ENCODE measurements at places on chromosomes 3 and 15.

DNA sequence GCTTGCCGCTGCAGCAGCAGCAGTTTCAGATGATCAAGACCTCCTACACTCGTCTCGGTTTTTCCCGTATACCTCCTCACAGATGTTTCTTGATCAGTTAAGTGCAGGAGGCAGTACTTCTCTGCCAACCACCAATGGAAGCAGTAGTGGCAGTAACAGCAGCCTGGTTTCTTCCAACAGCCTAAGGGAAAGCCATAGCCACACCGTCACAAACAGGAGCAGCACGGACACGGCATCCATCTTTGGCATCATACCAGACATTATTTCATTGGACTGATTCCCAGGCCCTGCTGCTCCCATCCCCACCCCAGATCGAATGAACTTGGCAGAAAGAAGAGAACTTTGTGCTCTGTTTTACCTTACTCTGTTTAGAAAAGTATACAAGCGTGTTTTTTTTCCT lies 17.6 kb downstream of the CALML4 start:
- no peak for DNase-seq

DNA sequence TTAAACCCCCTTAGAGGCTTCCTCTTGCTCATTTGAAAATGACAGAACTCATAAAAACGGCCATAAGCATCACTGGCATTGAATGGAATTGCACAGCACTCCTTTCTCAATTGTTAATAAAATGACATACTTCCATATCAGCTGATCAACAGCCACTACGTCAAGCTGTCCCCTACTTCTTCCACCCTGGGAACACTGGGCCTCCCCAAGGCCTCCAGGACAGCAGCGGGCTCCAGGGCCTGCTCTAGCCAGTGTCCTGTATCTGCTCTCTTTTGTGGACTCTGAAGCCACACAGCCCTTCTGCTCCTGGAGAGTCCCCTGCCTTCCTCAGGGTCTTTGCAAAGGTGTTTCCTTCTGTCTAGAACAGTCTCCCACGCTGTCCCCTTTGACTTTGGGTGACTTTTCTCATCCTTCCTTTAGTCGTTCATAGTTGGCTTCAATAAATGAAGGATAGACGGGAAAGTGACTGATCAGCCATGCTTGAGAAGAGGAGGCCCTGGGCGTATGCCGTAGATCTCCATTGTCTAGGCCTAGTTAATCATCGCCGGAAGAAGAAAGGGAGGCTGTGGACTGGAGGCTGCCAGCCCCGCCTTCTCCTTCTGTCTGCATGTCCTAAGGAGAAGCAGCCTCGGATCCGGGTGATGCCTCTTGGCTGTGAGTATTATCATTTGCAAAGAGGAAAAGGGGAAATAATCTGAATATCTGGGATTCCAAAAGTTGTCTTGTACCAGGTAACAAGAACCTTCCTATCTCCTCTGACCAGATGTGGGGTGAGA lies 4.7 kb upstream of the THSD4 start:
- DNase-seq = no peak

DNA sequence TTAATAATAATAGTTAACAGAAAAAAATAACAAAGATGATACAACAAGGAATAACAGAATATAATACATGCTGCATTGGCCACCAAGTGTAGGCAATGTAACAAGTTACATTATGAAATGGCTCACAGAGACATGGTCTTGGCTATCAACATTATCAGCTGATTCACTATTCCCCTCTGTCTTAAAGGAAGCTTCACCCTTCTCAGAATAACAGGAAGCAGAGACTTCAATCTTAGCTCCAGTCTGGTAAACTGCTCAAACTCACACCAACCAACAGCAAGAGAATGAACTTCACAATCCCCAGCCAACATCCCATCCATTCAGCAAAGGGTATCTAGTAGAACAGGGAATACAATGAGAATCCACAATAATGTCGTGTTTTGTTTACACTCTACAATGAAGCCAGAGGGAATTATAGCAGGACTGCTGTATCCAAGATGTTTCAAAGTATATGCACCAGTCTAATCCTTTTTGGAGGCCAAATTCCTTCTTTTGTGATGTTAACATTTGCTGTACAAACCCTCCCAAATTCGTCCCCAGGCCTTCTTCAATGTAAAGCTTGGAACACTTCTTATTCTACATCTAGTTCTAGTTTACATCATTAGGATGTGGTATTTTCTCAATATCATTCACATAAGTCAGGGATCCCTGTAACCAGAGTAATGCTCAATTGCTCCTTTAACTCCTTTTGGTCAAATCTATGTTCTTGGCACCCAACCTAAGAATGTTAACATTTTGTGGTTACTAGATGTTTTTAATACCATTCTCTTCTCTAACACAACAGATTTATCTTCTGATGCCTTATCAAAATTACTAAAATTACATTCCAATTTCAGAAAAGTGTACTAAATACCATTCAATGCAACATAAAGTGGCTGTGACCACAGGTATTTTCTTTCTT lies 52.4 kb upstream of the CMSS1 start:
- DNase-seq = no peak

- DNase-seq = no peak
Measured at GRCh38 chr3:185549122-185549521, 3.3 kb downstream of the LIPH start.

- DNase-seq = no peak
Measured at GRCh38 chr3:158272081-158272480, 162.2 kb downstream of the RSRC1 start.

DNA sequence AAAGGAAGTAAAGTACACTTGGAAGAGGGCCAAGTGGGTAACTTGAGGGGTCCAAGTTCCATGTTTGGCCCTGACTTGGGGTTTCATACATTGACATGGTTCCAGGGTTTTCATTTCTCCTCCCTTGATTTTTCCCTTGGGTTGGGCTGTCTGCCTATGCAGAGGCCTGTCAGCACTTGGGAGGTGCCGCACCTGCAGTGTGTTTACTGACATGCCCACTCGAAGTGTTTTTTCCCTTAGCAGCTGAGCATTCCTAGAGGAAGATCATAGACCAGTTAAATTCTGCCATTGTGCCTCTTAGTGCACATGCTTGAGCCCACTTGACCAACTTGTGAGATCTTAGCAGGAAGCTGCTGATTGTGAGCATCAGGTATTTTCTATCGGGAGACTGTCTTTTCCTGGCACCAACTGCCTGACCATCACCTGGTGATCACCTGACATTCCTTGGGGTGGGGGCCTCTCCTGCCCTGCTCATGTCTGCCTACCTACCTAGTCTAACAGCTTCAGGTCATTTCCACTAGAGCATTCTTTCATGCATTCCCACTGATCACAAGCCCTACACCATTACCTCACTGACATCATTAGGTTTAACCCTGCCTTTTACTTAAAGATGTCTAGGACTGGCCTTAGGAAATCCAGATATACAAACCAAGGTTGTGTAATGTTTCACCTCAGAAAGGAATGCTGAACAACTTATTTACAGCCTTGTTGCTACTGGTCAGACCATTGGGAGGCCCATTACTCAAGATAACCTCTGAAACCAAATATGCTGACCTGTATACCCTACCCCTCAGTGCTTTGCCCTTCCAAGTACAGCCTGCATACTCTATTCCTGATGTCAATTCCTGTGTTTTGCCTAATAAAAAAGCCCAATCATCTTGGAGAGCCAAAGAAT lies 68.3 kb downstream of the CD47 start:
- DNase-seq = no peak

GRCh38 chr3:108117241-108117775 lies 26.5 kb upstream of the CD47 start:
- no peak for DNase-seq

DNA sequence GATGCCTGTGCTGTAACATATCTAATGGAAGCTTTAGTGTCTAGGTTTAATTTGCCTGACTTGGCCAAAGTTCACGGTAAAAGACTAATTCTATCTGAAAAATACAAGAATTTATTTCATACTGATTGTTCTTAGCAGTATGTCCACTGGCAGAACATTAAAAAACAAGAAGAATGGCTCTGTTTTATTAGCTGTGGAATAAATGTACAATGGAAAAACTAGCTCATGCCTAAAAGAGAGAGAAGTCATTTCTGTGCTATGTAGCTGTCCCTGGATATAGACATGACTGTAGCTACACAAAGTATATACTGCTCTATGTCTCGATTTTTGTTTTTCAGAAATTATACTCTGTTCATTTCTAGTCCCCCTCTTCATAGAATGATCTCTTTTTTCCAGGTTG lies 13.9 kb upstream of the VGLL3 start:
- DNase-seq = no peak

GRCh38 chr3:140180603-140181002 lies 245.6 kb downstream of the CLSTN2 start:
- DNase-seq = no peak

DNA sequence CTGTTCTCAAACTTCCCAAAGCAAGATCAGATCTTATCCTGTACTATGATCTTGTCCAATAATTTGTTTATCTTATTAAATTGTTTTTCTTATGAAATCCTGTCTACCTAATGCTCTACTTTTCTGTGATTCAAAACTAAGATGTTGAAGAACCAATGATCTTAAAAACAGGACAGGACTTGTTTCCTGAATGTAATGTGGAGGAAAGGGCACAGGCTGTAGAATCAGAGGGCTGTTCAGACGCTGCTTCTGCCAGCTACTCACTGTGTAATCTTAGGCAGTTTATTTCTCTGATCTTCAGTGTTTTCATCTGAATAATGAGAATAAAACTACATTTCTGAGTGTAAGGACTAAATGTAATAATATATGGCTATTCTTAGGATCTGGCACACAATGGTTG lies 20.1 kb upstream of the DMXL2 start:
- DNase-seq = no peak

GRCh38 chr15:49715211-49715610 lies 94.4 kb downstream of the DTWD1 start:
- DNase-seq = no peak

- DNase-seq = no peak
Measured at GRCh38 chr3:13607821-13608597, 59.1 kb downstream of the FBLN2 start.

- DNase-seq = no peak
Measured at GRCh38 chr3:42024591-42025351, 62.9 kb upstream of the ULK4 start.

DNA sequence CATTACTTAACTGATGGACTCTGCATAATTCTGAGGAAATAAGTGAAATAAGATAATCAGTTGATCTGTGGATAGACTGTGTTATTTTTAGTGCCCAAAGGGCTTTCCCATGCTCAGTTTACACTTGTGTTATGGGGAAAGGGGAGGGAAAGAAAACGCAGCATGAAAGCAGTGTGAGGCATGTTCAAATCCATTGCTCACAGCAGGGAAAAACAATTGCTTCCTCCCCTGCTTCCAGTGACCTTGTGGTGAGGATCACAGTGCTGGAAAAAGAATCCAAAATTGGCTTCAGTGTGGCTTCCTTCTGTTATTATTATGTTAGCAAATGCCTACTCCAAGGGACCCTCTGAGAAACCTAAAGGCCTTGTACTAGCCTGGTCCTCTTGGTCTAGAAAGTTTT lies 285.1 kb upstream of the CDIN1 start:
- DNase-seq = no peak

- no peak for DNase-seq
Measured at GRCh38 chr3:8464668-8465067, 37.0 kb upstream of the LMCD1 start.

DNA sequence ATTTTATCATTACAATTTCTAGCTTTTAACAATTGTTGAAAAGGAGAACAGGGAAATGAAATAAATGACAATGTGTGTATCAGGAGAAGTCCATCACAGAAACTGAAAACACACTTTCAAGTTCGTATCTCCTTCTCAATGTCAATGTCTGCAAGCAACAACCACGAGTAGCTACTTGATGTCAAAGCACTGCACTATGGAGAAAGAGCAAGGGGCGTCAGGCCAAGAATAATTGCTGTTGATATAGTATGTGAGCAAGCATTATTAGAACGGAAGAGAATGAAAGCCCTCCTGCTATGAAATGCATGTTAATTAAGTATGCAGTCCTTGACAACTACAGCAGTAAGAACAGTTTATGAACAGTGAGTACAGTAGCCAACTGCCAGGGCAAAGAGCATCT lies 1250.1 kb downstream of the ZPLD1 start:
- DNase-seq = no peak

GRCh38 chr3:99624496-99625236 lies 13.7 kb upstream of the COL8A1 start:
- no peak for DNase-seq

GRCh38 chr15:89035150-89035549 lies 53.1 kb upstream of the ABHD2 start:
- no peak for DNase-seq

- no peak for DNase-seq
Measured at GRCh38 chr3:134879990-134880389, 84.9 kb downstream of the EPHB1 start.

DNA sequence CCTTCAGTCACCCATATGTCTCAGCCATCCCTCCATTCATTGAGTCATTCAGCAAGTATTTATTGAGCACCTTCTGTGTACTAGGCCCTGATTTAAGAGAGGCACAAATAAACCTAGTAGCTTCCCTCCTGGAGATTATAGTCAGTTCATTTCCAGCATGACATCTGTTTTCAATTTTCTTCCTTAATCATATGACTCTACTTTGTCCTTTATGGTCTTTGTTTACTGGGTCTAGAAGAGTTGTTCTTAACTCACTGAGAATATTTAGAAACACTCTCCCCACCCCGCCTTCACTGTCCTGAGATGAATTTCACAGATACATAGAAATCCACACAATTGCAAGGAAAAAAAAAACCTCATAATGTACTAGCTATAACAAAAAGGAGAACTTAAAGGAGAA lies 44.8 kb upstream of the ADAMTS9 start:
- DNase-seq = no peak

- no peak for DNase-seq
Measured at GRCh38 chr3:141342386-141342785, 25.9 kb upstream of the ZBTB38 start.

DNA sequence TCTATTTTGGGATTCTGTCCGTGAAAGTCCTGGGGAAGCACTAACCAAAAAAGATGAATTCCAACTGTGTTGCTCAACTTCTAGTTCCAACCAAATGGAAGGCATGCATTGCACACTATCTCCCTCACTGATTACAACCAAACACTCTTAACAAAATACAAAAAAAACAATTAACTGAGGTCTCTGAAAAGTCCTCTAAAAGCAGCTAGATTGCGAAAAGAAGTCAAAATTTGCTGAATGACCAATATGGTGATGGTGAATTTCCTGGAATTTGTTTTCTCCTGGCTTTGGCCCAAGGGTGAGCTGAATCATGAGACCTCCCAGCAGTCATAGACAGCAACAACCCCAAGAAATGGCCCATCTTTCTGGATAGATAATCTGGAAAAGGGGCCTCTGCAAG lies 28.3 kb downstream of the CYP19A1 start:
- no peak for DNase-seq

- DNase-seq = no peak
Measured at GRCh38 chr15:86555939-86556338, 476.3 kb downstream of the AGBL1 start.

Measured in activated T-cell treated with anti-CD3 and anti-CD28 coated beads, Interleukin-2, amount 50 U/mL, for 1 hour (primary cell).